ENCODE measurements at places on chromosomes 5 and 9.

- no peak for DNase-seq
Measured at GRCh38 chr5:77232574-77233358, 22.3 kb downstream of the PDE8B start.

DNA sequence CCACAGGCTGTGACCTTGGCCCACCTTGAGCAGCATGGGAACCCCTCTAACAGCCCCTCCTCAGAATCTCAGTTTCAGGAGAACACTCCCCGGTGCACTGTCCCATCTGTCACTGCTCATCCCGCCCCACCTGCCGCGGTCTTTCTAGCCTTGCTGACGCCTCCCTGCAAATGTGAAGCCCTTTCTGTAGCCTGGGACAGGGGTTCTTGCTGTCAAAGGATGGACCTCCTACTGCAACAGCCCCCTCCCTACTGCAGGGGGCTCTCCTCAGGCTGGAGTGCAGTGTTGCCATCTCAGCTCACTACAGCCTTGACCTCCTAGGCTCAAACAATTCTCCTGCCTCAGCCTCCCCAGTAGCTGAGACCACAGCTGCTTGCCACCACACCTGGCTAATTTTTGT is 20.0 kb downstream of the OR2V1 start:
- no peak for DNase-seq

DNA sequence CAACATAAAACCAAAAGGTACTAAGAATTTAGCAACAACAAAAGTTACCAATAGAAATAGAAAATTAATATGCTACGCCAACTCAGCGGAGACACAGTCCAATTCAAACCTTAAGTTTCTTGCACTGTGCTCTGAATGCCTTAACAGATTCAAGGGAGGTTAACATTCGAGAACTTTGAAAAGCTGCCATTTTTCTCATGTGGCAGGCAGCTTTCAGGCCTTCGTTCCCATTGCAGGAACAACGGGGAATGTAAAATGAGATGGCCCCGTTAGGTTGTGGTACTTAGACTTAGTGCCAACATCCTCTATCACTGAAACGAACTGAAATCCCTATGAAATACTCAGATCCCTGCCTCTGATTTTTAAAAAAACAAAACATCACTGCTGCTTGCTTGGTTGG is 22.4 kb downstream of the FNBP1 start:
- no peak for DNase-seq

- DNase-seq = no peak
Measured at GRCh38 chr9:132717326-132717945, 47.2 kb downstream of the GTF3C4 start.

DNA sequence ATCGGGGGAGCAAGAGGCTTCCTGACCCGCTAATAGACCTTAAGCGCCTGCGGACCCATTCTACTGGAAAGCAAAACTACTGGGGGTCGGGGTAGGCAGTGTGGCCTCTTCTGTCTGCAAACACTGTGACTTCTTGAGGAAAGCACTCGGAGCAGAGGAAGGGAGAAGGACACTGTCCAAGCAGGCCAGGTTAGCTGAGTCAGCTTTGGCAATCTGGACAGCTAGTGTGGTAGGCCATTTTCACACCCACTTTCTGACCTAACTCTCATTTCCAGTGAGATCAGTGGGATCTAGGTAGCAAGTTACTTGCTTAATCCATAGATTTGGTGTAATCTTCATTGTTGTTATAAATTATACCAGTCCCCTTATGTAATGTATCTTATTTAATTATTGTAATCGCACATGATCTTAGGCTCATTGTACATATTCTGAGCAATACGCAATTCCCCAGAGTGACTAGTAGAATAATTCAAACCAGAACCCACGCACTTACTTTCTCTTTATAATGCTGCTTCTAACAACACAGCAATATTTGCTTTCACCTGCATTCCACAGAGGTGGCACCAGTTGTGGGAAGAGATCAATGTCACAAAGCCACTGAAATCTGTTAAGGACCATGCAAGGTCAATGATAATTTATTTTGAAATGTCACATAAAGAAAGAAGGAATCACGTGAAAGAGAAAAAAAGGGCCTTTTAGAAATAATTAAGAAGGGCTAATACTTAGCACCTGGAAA is 82.9 kb downstream of the NREP start:
- DNase-seq = no peak

GRCh38 chr5:32690153-32690552 is 21.0 kb upstream of the NPR3 start:
- DNase-seq = no peak

- no peak for DNase-seq
Measured at GRCh38 chr5:72558383-72558782, 51.2 kb upstream of the ZNF366 start.

DNA sequence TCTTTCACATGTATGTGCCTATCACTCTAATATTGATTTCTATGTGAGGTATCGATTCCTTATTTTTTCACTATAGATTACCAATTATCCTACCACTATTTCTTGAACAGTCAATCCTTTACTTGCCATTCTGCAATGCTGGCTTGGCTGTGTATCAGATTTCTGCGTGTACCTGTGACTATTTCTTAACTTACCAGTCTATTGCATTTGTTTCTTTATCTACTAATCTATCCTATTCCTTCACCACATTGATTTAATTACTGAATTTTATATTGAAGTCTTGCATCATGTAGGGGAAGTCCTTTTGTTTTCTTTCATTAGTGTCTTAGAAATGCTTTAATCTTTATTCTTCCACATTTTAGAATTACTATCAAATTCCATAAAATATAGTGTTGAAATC is 684.8 kb downstream of the LRRC70 start:
- DNase-seq = peak; percentile 53

DNA sequence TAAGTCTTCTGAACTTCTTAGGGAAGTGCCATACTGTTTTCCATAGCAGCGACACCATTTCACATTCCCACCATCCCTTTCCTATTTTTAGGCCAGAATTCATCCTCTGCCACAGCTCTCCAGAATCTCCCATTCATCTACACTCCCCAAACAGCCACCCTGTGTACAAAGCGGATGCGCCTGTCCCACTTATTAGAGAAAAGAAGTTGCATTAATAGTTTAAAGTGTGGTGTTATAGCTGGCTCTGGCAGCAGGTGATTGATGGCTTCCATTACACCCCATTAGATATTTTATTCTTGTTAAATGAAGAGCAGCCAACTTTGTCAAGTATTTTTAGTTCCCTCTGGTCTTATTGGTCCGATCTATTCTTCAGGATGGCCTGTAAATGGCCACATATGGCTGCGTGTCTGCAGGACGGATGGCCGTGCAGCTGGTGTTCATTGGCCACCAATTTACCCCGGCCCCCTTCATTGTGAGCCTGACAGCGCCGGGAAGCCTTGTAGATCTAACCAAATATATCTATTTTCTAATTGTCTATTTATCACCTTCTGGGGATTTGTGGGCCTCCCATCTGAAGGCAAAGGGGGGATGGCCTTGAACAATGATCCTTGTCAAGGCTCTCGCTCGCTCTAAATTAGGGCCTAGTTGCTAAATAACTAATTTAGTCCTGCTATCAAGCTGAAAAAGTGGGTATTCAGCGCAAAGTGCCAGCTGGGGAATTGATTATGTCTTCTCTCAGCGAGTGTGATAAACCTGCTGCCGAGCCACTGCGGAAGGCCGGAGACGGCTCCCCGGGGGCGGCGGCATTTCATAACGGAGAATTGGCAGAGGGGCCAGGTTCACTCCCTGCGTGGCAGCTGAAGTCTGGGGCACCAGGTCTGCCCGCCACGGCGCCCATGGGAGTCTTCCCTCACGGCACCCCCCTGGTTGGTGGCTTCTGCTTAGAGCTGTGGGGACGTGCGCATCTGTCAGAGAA is 141.1 kb downstream of the MELK start:
- no peak for DNase-seq

DNA sequence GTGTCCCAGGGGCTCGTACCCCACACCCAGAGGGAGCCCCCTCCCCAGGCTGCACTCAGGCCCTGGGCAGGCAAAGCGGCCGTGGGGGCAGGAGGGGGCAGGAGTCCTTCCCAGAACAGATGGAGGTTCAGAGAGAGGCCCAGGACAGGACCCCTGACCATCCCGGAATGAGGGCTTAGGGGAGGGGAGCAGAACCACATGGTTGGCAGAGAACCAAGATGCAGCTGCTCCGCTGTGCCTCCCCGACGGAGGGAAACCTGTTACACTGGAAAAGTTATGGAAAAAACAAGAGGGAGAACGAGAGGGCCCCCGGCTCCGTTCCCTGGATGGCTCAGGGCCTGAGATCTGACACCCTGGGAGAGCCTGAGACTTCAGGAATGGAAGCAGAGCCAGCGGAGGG is 22.7 kb downstream of the SLC12A7 start:
- DNase-seq = no peak

DNA sequence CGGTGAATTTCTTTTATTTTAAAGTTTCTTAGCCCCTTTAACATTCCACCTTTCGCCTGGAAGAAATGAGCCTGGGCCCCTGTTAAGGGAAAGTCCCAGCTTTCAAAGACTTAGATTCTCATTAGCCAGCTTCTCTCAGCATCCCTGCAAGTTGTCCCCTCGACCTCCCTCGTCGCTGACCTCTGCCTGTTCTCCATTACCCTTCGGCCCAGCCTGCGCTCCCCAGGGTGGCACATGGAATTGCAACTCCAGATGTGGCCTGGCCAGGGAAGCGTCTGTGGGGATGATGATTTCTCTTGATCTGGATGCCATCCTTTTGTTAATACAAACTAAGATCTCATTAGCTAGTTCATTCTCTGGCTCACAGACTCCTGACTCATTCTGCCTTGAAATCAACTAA is 43.4 kb upstream of the FANCC start:
- DNase-seq = no peak

DNA sequence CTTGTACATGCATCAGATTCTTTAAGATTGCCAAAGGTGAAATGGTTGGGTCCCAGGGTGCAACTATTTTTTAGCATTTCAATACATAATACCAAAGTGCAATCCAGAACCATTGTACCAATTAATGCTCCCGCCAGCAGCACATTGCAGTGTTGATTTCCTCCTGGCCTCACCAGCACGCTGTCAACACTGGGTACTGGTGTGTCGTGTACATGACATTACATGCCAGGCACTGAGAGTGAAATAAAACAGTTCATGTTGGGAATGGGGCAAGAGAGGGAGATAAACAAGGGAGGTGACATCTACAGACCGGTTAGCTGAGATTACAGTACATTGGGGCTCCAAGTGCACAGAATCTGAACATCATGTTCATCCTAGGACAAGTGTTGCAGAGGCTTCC is 37.8 kb downstream of the HMGCS1 start:
- no peak for DNase-seq

DNA sequence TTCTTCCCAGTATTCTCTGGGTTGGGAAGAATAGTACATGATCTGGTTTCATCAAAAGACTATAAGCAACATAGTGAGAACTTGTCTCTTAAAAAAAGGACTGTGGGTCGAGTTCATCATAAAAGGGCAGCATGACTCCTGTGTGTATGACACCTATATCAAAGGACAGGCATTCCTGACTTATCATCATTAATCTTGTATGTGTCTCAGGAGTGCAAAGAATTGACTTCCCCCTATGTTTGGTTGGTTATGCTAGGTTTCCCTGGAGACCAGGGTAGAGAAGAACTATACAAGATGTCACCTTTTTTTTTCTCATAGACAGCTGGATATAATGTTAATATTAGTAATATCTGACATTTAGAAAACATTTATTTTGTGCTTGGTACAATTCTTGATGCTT is 173.1 kb upstream of the ANKRD55 start:
- DNase-seq = no peak

DNA sequence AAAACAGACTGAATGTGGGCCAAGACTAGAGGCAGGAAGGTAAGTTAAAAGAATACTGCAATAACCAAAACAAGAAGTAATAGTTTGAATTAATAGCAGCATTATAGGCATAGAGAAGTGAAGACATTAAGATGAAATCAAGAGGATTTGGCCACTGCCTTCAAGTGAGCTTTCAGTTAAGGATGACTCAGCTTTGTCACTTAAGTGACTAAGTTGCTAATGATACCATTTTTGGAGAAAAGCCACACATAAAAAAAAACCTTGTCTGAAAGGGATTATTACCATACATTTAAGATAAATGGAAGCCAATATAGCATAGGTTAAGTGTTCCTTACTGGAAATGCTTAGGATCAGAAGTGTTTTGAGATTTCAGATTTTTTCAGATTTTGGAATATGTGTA is 57.0 kb downstream of the ECPAS start:
- peak; percentile 34 for DNase-seq

DNA sequence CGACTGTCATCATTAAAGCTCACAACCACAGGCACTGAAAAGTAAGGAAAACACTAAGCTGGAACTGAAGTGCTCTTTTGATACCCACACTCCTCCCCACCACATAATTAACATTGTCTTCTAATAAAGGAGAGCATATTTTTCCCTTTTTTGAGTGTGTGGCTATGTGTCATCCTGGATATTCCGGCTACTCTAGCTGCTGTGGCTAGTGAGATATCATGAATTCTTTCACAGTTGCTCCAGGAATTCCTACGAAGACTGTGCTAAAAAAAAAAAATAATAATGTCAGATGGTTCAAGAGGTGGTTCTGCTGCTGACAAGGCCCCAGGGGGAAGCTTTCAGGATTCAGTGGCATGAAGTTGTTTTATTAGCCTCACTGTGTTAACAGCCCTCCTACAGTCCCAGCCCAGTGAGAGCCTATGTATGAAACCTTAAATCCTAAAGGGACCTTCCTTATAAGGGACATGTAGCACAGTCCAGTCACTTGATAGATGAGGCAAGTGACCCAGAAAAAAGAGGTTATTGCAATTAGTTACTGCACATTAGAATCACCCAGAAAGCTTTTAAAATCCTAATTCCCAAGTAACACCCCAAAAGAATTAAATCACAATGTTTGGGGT is 46.6 kb downstream of the TMEM252 start:
- DNase-seq = no peak

- peak; percentile 2 for DNase-seq
Measured at GRCh38 chr5:101424530-101425175, 521.6 kb upstream of the ST8SIA4 start.

DNA sequence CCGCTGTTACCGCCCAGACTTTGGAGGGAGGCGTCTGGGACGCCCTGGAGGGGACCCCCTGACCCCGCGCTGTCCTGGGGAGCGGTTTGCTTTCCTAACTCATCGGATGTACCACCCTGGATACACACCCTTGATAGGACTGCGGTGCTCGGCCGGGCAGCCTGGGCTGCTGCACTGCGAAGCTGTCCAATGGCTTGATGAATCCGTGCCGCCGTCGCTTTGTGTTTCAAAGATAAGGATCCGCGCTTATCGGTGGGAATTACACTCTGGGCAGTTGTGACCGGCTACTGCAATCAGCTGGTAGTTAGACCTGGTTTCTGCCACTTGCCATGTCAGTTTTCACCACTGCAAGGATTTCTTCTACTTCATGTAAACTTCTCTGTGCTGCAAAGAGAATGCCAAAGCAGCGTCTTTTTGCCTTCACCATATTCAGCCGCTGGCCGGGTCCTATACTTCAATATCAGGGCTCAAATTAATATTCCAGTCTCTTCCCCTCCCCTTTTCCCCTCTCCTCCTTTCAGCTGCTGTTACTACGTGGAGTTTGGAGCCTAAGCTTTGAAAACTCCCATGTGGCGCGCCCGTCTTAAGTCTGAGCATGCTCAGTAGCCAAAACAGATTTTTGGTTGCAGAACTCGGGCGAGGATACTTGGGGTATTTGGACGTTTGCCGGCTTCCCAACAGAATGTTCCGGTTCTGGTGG is 727 bp downstream of the SMAD5 start:
- DNase-seq = peak; percentile 79
